Stimulated activated CD8-positive, alpha-beta memory T cell treated with anti-CD3 and anti-CD28 coated beads, Interleukin-15, amount 100 ng/mL, for 1 hour (primary cell): ENCODE measurements at places on chromosomes 1 and 21.

DNA sequence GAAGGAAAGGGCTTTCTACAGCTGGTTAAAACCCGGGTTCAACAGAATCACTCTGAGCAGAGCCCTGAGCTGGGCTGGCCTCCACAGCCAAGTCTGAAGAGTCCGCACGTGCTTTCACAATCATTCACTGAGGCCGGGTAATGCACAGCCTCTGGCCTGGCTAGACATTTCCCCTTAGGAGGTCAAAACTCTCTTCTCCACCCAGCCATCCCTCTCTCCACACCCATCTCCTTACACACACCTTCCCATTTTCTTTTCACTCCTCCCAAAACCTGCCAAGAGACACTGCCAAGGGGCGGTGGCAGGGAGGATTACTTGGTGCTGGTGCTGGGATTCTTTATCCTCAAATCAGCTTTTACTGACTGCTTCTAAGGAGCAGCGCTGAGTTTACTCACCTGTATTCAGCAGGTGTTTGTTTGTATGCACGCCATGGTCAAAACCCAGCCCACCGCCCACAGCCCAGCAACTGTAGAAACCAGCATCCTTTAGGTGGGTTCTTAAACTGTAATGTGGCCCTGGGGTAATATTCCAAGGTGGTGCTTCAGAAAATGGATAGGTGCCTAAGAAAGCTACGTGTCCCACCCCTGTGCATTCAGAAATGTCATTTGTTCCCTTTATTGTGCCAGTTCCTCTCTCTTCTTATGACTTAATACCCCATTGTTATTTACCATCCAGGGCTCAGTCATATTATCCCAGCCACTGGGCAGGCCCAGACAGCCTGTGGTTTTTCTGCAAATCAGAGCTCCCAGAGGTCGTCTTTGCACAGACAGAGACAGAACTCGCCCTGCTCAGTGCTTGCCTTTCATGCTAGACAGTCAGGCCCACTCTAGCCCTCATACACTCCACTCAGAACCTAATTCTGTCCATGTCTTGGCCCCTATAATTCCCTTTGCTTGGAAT is 80.2 kb downstream of the ADSS2 start:
- DNase-seq: no peak

DNA sequence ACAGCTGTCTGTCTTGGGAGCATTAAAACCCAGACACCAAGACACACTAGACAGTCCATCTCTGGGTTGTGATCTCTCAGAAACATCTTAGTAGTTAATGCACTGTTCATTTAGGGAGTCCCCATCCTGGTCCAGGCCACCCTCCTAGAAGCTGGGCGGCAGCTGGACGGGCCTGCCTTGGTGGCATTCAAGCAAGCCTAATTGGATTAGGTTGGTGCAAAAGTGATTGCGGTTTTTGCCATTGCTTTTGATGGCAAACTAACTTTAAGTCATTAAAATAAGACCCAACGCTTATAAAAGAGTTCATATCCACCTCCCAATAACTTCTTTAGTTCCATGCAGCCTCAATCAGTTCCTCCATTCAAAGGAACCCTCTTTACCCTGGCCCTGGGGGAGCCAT is 21.7 kb downstream of the ATP5PO start:
- DNase-seq: no peak

DNA sequence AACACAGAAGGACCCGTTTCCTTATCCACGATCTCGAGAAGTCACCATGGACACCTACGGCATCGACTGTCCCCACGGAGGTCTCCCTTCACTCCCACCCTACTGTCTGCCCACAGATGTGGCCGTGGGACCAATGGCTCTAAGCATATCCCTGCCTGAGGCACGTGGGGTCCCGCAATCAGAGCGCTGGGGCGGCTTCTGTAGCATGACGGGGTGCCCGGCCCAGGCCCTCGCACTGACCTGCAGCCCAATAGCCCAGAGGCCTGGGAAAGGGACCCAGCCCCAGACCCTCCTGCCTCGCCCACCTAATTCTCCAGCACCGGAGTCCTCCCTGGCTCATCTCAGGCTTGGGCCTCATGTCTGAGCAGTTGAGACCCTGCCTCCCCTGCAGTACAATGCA is 132.5 kb downstream of the NPHP4 start:
- no peak for DNase-seq

- DNase-seq: no peak
These were observed 1.0 kb downstream of the RNF223 start for GRCh38 chr1:1072849-1073742.

GRCh38 chr1:12745126-12745991 is 641 bp upstream of the CFAP107 start:
- no peak for DNase-seq

- DNase-seq: no peak
These were observed 11.4 kb downstream of the MROH7 start for GRCh38 chr1:54653036-54653435.

- DNase-seq: no peak
These were observed 333.7 kb downstream of the PCP4 start for GRCh38 chr21:40200946-40201345.

DNA sequence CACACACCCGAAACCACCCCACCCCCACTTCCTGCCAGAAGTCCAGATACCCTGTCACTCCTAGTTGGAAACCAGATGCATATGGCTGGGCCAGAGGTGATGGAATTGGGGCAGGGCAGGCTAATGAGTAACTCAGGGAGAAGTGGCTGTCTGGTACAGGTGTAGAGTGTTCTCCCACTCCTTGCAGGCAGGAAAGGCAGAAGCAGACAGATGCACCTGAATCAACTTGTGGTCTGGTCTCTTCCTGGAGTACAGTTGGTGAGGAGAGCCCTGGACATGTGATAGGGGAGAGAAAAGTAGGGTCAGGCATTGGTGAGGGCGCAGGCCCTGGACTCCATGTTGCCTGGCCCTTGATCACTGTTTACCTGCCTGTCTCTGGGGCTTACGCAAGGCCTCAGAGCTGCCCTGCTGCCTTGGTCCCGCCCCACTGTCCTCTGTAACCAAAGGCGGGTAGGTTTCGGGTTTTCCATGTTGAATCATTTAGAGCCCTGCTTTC is 2.5 kb downstream of the CGN start:
- DNase-seq: no peak

DNA sequence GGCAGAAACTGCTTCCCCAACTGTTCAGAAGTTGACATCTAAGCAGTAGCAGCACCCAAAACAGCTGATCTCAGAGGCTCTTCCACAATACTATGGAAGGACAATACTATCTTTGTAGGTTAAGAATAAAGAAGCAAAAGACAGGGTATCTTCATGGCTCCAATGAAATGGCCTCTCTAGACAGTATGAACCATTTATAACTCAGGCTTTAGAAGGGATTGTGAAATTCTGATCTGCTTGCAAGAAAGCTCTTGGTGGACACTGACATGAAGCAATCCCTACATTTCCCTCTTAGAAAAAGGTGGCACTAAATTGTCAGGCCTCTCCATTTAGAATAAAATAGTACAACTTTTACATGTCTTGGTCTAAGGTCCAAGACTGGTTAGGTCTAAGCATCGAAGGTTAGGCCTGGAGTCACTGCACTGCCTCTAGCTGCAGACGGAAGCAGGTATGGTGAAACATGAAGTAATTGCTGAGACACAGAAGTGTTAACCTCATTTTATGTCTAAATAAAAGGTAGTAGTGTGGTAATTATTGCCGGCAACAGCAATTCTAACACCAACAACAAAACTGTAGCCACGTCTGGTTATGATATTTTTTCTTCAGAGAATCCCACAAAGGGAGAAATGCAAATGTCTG is 50.6 kb upstream of the HP1BP3 start:
- no peak for DNase-seq

- DNase-seq: no peak
These were observed 62.4 kb downstream of the TMEM53 start for GRCh38 chr1:44611866-44612265.

GRCh38 chr1:162137179-162137960 is 67.9 kb downstream of the NOS1AP start:
- DNase-seq: no peak

DNA sequence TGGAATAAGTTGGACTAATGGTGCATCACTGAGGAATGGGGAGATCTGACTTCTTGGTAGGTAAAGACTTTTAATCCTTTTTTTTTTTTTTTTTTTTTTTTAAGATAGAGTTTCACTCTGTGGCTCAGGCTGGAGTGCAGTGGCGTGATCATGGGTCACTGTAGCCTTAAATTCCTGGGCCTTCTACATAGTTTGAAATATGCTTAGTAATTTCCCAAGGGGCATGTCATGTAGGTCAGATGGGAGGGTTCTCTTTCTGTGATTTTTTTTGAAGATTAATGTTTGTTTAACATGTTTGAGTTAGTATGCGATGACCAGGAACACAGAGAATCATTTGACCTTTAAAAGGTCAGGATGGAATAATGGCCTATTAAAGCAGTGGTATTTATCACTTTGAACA is 129.1 kb downstream of the S1PR1 start:
- DNase-seq: no peak

DNA sequence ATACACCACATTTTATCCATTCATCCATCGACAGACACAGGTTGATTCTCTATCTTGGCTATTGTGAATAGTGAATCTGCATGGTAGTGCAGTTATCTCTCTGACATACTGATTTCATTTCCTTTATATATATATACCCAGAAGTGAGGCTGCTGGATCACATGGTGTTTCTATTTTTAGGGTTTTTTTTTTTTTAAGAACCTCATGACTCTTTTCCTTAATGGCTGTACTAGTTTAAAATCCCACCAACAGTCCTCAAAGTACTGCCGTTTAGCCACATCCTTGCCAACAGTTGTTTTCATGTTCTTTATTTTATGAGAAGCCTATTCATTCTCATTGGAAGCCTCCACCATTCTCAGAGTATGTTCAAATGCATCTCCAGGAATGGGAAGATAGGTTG is 258.7 kb upstream of the SNX7 start:
- no peak for DNase-seq

DNA sequence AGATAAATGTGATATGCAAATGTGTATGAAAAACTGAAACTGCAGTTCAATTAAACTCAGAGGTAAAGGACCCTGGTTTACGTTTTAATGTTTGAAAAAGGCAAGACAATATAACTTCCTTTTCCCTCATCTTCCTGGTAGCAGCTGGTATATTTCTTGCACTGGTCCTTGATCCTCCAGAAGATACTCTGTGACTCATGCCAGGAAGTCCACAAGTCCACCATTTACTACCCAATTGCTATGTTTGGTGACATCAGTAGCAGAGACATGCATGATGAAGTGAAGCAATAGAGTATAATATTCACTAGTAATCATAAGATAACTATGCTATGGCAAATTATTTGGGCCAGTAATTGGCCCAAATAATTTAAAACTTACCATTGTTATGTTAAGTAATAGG is 774.5 kb upstream of the NEGR1 start:
- no peak for DNase-seq

DNA sequence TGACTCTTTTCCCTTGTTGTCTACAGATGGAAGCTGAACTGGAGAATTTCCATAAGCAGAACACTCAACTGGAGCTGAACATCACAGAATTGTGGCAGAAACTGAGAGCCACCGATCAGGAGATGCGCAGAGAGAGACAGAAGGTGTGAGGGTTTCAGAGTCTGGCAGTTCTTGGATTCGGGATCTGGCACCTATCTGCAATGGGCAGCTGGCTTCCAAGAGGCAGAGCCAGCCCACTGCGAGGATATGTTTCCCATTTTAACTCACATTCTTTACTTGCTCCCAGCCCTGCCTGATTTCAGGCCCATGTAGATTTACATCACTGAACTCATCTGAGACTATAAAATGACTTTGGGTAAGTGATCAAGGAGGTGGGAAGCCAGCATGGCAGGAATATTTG is 37.3 kb upstream of the TMEM125 start:
- no peak for DNase-seq

DNA sequence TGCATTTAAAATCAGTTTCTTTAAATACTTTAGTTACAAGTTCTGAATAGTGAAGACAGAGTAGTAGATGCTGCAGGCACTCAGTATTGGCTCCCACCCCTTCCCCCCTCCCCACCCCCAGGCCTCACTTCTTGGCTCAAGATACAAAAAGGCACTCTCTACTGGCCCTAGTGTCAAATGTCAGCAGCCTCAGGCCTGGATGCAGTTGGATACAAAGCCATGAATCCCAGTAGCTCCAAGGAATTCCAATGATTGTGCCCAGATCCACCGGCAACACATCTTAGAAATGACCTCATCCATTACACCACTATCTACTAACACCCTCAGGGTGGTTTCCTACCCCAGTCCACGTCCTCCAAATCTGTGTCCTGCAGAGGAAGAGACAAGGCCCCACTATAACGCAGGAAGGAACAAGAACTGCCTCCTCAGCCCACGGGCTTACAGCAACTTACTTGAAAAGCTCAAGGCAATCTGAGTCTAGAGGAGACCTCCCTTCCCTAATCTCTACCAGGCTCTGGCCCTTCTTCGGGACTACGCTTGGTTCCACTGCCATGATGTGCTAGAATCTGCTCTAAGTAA is 17.6 kb downstream of the ACADM start:
- no peak for DNase-seq

- no peak for DNase-seq
These were observed 1.4 kb upstream of the KRTAP10-4 start for GRCh38 chr21:44571844-44572782.

DNA sequence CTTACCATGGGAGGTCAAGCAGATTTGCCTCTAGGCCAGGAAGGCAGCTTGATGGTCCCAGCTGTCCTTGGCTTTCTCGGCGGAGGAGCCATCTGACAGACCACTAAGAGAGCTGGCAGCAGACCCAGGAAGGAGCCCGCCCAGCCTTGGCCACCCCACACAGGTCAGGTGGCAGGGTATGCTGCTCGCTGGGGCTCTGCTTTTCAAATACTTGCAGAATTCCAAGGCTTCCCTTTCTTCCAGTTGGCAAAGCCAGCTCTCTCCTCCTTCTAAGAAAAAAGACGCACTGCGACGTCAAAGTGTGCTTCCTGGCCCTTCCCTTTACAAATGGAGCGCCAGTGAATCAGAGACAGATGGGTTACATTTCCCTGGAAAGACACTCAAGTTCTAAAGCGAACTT is 229.4 kb downstream of the CACNA1E start:
- DNase-seq: no peak

DNA sequence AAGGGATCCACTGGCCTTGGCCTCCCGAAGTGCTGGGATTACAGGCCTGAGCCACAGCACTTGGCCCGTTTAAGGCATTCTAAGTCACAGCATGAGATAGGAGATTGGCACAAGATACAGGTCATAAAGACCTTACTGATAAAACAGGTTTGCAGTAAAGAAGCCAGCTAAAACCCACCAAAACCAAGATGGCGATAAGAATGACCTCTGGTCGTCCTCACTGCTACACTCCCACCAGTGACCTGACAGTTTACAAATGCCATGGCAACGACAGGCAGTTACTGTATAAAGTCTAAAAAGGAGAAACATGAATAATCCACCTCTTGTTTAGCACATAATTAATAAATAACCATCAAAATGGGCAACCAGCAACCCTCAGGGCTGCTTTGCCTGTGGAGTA is 33.3 kb upstream of the RCC2 start:
- no peak for DNase-seq

DNA sequence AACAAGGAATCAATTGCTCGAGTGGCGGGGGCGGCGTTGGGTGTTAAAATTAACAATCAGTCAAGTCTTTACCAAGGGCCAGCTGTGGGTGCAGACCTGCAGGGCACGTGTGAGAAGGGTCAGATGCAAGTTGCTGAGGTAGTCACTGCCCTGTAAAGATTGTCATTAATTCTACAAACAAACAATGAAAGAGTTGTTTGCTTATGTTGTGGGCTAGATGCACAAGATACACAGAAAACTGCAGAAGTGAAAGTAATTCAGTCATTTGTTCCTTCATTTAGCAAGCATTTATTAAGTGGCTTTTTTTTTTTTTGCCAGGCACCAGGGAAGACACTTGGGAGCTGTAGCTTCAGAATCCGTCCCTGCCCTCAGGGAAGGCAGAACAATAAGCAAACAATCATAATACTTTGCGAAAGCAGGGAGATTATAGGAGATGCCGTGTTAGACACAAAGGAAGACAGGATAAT is 79.5 kb downstream of the NR5A2 start:
- no peak for DNase-seq
